ENCODE measurements at places on chromosomes 5 and 9. TPM values are rescaled to one million over a fixed set of nuclear protein-coding genes. Genes with fewer than 3 reads are reported as not detected.
A peak's percentile ranks its signal among the peaks of the same experiment; 100 is the strongest.

DNA sequence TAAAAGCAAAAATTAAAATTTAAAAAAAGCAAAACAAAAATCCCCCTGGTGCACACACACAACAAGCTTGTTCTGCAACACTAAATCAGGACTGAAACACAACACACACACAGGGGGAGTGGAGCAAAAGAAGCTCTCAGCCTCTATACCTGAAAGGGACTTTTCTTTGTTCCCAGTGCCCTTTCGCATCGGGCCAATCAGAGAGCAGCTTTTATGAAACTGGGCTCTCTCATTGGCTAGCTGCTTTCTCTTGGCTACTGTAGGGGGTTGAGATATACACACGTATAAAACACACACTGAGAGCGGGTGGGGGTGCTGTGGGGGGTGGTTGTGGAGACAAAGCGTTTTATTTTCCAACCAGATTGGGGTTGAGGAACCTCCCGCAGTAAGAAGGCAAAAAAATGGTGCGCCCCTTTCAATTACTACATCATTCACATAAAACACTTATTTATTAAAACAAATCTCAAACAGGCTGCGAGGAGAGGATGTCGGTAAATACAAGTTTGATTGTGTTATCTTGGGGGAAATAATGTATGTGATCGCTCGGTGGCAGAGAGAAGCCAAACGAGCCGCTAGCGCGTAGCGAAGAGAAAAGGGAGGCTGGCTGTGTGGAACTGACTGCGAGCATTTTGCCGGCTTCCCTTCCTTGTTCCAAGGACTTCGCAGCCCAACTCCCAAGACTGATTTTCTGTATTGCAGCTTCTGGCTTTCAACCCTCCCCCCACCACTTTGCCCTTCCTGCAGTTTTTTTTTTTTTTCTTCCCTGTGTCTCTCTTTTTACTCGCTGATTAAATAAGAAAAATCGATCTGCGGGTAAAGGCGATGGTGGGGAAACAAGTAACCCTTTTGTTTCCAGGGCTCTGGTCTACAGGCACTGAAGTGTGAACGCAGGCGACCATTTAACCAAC lies 2.5 kb upstream of the ZNF608 start:
- DNase-seq: no peak

- no peak for DNase-seq
Measured at GRCh38 chr5:93039888-93040287, 541.1 kb downstream of the NR2F1-AS1 start.

CTXN3 gene
- not detected for total RNA-seq

DNA sequence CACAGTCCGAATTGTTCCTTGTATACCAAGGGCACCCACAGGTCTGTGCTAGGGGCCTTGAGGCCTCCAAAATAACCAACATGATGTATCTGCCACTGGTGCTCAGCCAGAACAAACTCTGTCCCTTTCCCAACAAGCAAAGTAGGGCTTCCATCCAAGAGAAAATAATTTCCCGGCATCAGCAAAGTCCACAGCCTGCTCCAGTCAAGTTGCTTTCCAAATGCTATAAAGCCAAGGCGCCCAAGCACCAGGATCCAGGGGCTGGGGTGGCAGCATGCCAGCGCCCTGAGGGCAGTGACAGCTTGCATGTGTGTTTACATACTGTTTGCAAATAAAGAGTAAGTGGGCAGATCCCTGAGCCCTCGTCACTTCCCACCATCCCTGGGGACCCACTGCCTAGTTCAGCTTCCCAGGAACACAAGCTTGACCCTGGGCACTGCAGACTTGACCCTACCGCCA lies 155.9 kb downstream of the ERCC6L2 start:
- no peak for DNase-seq

PCDHB9 gene
- 1.3 TPM for total RNA-seq

PCDHA10 gene
- 0.11 TPM for total RNA-seq

LRRC19 gene
- total RNA-seq: not detected

DNAJC18 gene
- total RNA-seq: 7.9 TPM

JAKMIP2 gene
- 0.16 TPM for total RNA-seq

DNA sequence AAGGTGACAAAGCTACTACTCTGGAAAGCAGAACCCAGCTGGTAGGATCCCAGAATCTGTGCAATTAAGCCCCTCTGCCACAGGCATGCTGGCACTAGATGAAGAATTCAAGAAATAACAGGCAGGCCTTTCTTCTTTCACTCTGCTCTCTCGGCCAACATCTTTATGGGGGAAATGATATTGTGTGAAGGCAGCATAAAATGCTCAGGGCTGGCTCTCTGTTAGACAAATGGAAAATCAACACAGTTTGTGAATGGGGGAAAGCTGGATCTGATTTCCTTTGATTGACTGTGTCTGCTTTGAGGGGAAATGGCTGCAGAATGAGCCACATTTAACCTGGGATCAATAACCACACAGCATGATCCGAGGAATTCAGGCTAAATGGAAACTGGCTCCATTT lies 29.1 kb upstream of the AKNA start:
- no peak for DNase-seq

GRCh38 chr5:72895758-72896157 lies 60.1 kb upstream of the FCHO2 start:
- no peak for DNase-seq

GRCh38 chr5:30809933-30810332 lies 383.6 kb upstream of the CDH6 start:
- no peak for DNase-seq

DNA sequence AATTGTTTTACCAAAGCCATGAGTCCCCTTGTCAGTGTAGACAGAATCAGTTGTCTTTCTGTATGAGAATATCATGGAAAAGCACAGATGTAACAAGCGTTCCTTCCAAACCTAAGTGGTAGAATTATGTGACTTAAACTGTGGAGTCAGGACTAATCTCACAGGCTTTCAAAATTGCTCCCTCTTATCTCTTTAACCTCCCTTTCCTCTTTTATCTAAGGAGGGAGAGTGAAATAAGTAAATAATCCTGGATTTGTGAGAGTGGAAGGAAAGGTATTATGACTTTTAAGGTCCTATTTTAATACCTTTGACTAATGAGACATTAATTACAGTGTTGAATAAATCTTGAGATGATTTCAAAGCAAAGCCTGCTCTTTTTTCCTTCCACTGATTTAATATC lies 52.4 kb upstream of the LIFR start:
- DNase-seq: no peak

CSF1R gene
- total RNA-seq: 21.9 TPM

GRCh38 chr5:171926311-171926710 lies 80.1 kb downstream of the FBXW11 start:
- no peak for DNase-seq

GRCh38 chr9:126532951-126533925 lies 80.5 kb upstream of the LMX1B start:
- DNase-seq: peak; percentile 53

DNA sequence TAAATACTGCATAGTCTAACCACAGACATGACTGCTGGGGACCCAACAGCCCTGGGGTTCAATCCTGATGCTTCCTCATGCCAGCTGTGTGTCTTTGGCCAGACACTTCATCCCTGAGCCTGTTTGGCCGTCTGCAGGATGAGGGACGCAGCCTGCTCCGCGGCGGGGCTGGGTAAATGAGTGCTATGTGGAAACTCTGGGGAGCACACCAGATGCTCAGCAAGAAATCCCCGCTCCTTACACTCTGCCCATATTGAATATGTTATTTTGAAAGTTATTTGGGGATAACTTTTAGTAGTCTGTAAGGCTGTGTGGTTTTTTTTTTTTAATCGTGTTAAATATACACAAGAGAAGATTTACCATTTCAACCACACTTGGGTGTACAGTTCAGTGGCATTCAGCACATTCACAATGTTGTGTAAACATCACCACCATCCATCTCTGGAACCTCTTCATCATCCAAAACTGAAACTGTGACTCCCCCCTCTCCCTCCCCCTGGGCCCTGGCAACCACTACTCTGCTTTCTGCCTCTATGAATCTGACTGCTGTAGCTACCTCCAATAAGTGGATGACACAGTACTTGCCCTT lies 42.7 kb downstream of the SH3PXD2B start:
- peak; percentile 71 for DNase-seq

- no peak for DNase-seq
Measured at GRCh38 chr5:133691448-133691847, 79.1 kb upstream of the FSTL4 start.
